ENCODE measurements at places on chromosomes 6 and 20.

GRCh38 chr6:157811476-157812173, 11.4 kb upstream of the SNX9 start:
- no peak for DNase-seq

DNA sequence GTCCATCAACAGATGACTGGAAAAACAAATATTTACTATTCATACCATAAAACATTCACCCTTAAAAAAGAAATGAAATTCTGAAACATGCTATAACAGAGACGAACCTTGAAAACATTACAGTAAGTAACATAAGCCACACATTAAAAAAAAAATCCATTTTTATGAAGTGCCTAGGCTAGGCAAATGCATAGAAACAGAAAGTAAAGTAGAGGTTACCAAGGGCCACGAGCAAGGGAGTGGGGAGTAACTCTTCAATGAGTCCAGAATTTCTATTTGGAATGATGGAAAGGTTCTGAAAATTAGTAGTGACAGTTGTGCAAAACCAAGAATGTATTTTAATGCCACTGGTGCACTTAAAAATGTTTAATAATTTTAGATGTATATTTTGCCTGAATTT, 47.7 kb downstream of the STAU1 start:
- DNase-seq: no peak

GRCh38 chr20:23409800-23410199, 11.5 kb downstream of the NAPB start:
- DNase-seq: no peak

- DNase-seq: no peak
These were observed 445.7 kb downstream of the CDC5L start for GRCh38 chr6:44833248-44833647.

- DNase-seq: no peak
These were observed 90.2 kb downstream of the DST start for GRCh38 chr6:56552187-56553130.

GRCh38 chr6:36331381-36331780, 5.3 kb downstream of the BNIP5 start:
- DNase-seq: no peak

GRCh38 chr20:39503902-39504709, 542.0 kb downstream of the DHX35 start:
- no peak for DNase-seq

- peak; percentile 61 for DNase-seq
These were observed 17.9 kb downstream of the SLA2 start for GRCh38 chr20:36628076-36628475.

GRCh38 chr6:45837541-45838200, 178.0 kb downstream of the CLIC5 start:
- no peak for DNase-seq

GRCh38 chr6:24099181-24099580, 26.8 kb upstream of the NRSN1 start:
- DNase-seq: no peak

DNA sequence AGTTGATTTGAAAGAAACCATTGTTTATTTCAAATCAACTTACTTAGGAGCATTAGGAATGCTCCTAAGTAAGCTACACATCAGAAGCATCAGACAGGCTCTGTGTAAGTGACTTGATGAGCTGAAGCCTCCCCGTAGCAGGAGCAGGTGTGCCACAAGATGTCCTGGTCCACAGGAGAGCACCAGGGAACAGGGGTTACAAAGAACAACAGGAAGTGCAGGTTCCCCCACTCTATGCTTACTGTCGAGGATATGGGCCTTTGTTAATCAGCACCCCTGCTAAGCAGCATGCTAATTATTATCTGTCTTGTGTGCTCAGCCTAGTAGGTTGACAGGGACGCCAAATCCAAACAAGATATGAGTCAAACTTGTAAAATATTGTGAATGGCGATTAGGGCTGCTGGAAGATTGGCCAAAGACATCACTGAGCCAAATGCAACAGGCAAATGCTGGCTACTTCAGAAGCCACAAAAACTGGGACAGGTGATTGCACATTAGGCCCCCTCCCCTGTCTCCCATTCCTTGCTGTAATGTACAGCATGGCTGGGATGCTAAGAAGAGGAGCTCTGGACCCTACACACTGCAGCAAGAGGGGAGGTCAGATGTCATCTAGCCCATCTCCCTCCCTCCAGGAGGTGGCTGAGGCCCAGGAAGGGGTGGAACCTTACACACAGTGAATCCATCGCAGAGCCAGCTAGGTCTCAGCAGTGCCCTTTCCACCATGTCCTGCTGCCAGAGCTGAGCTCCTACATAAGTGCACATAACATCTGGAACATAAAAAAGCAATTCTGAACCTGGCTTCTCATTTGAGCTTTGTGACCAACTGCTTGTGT, 939 bp downstream of the TGM3 start:
- no peak for DNase-seq

GRCh38 chr20:50932691-50933280, 1.5 kb upstream of the ADNP start:
- no peak for DNase-seq

- DNase-seq: no peak
These were observed 34.3 kb upstream of the TCF21 start for GRCh38 chr6:133854364-133855275.

DNA sequence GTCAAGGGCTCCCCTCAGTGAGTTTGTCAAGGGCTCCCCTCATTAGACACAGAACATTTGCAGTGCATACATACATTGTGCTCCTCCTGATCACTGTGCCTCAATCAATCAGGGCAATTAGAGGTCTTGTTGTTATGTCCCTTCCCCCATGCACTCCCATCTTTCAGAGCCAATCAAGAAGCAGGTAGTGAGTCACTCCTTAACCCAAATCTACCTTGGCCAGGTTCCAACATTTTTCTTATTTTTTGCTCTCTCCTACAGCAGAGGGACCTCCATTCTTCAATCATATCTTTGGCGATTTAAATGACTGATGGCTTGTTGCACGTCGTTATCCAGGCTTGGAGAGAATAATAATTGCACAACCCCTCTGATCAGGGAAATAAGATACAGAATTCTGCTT, 409.9 kb upstream of the SPTLC3 start:
- no peak for DNase-seq

- DNase-seq: no peak
These were observed 5.4 kb upstream of the GJA10 start for GRCh38 chr6:89888871-89889270.

DNA sequence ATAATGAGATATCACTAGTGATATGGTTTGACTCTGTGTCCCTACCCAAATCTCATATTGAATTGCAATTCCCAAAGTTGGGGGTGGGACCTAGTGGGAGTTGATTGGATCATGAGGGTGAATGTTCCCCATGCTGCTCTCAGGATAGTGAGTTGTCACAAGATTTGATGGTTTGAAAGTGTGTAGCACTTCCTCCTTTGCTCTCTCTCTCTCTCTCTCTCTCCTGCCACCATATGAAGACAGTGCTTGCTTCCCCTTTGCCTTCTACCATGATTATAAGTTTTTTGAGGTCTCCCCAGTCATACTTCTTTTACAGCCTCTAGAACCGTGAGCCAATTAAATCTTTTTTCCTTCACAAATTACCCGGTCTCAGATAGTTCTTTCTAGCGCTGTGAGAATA, 1002.0 kb upstream of the ADGRB3 start:
- no peak for DNase-seq

- no peak for DNase-seq
These were observed 29.9 kb upstream of the FAM210B start for GRCh38 chr20:56328861-56329260.

GRCh38 chr6:158014505-158015187, 33.0 kb downstream of the SYNJ2 start:
- DNase-seq: no peak

- DNase-seq: no peak
These were observed 201.1 kb downstream of the TFAP2B start for GRCh38 chr6:51019806-51020205.

- DNase-seq: no peak
These were observed 127.4 kb upstream of the DST start for GRCh38 chr6:56770011-56770520.

- no peak for DNase-seq
These were observed 72.1 kb downstream of the TXLNB start for GRCh38 chr6:139219746-139220145.

DNA sequence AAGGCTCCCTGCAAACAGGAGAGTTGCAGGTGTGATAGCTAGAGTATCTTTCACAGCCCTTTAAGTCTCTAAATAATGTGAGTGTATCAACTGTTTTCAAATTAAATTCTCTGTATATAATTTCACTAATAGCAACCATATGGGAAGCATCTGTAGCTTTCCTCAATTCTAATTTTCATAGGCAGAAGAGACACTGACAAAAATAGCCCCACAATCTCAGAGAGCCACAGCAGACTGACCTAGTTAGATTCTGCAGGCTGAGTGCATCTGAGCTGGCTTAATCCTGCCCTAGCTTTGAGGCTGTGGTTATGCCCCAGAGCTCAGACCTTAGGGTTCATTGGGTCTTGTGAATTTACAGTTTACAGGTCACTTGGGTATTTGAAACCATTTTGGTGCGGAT, 63.9 kb downstream of the MAP7 start:
- DNase-seq: no peak

DNA sequence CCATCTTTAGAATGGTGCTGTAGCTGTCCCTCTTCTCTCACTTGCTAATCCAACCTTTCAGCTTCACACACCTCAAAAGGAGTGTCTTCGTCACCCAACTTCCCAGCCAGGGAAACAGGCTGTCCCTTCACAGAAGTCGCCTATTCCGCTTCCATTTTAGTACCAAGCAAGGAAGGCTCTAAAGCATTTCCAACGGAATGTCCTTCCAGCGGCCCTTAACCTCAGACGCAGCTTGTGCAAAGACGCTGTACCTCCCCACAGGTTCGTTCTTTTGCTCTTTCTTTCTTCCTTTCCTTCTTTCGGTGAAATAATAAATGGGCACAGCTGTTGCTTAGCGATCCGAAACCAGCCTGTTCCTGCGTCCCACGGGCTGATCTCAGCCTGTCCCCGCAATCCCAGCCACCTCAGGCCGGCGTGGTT, 1.5 kb downstream of the PTPRT start:
- DNase-seq: no peak

GRCh38 chr6:75368864-75369402, 84.3 kb upstream of the TMEM30A start:
- DNase-seq: no peak

GRCh38 chr6:41422161-41422560, 86.8 kb downstream of the NCR2 start:
- DNase-seq: no peak

DNA sequence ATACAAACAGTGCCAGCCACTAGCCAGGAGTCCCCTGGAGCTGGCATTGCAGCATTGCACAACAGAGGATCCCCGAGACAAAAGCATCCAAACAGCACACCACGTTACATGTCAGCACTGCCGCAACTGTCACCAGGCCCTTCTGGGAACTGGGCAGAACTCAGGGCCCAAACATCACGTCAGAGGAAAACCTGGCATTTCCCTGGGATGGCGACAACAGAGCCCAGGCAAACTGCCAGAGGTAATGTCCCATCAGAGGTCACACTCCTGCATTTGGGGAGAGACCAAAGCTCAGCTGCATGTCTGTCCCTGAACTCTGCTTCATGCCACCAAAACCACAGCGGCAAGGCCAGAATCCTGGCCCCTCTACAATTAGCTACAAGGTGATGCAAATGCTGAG, 36.3 kb downstream of the PPP1R3G start:
- DNase-seq: no peak

GRCh38 chr6:131894493-131895424, 56.4 kb downstream of the CCN2 start:
- DNase-seq: no peak

DNA sequence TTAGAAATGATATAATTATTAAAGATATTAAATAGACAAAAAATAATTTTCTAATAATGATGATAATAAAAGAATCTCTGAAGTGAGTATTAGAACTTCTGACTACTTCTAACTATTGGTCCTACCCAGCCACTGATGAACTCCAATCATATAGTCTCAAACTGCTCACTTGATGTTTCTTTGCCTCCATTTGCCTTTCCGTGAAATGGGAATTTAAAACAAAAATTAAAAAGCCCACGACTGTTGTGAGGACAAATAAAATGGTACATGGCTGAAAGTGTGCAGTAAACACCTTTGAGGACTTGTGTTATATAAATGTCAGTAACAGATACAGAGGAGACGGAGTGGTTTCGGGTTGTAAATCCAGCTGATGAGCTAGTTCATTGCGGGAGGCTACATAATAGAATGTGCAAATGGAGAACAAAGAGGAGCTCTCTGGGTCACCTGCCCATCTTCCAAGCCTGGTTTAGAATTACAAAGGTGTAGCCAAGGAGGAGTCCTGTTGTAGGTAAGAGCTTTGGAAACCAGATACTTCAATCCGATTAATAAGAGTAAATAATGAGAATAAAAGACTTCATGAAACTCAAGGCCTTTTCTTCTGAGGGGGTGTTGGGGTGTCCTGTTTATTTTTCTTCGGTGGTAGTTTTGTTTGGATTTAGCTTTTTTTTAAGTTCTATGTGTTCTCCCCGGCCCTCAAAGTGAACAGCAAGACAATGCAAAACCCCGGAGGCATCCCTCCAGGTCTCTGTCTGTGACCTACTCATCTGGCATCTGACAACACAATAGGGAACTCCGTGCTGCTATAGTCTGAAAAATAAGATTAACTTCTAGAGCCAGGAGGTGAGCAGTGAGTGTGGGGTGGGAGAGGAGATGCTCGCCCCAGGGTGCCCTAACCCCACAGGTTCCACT, 4.4 kb upstream of the PXDC1 start:
- no peak for DNase-seq

- DNase-seq: no peak
These were observed 6.2 kb downstream of the PXT1 start for GRCh38 chr6:36436466-36436865.

GRCh38 chr6:160990847-160991405, 643 bp upstream of the MAP3K4 start:
- no peak for DNase-seq

DNA sequence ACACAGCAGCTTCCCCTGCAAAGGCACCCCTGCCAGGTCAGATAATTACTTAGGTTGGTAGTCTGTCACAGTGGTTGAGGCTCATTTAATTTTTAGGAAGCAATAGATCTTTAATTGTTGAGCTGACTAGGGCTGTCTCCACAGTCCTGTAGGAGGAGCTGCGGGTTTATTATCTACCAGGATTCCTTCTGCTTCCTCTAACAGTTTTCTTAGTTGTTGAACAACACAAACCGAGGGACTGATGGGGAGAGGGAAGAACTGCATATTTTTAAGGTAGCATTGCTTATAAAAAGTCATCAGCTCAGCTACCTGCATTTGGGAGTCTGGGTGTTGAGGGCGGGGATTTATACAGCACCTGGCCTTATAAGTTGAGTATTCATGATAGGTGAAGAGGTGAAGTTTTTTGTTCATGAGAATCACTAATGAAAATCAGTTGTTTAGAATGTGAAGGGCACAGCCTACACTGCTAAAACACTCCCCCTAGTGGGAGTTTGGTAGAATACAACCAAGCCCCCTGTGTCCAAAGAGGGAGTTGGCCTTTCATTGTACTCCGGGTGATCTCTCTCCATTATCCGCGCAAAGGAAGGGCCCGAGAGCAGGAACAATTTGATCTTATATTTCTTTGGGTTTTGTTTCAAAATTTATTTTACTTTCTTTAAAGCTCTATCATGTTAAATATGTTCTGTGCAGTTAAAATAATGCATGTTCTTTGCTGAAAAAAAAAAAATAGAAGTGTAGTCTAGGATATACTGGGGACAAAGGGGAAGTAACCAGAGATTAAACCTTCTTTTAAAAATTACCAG, 69.6 kb downstream of the SSR1 start:
- DNase-seq: peak; percentile 75

- peak; percentile 11 for DNase-seq
These were observed 3.2 kb downstream of the GRIK2 start for GRCh38 chr6:101396548-101397173.
